Renal pelvis (tissue), 12 donors: ENCODE measurements at places on chromosomes 1 and 21. TPM values are rescaled to one million over a fixed set of nuclear protein-coding genes. Genes with fewer than 3 reads are reported as not detected.

DNA sequence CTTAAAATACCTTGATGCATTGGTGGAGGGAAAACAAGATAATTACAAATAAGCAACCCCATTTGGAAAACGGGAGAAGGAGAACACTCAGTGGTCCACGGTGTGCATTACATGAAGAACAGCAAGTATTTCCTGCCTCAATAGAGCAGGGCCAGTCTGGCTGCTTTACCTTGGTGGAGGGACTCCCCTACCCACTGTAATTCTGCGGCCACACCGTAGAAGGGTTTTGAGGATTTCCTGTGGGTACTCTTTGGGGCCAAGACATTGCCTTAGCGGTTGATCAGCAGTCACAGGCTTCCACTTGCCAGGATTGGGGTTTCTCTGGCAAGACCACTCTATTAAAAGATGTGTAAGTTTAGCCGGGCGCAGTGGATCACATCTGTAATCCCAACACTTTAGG, 16.3 kb upstream of the TMEM54 start:
- DNase-seq, result no peak

- DNase-seq, result no peak
Measured at GRCh38 chr1:112304612-112305011, 91.4 kb upstream of the CTTNBP2NL start.

DNA sequence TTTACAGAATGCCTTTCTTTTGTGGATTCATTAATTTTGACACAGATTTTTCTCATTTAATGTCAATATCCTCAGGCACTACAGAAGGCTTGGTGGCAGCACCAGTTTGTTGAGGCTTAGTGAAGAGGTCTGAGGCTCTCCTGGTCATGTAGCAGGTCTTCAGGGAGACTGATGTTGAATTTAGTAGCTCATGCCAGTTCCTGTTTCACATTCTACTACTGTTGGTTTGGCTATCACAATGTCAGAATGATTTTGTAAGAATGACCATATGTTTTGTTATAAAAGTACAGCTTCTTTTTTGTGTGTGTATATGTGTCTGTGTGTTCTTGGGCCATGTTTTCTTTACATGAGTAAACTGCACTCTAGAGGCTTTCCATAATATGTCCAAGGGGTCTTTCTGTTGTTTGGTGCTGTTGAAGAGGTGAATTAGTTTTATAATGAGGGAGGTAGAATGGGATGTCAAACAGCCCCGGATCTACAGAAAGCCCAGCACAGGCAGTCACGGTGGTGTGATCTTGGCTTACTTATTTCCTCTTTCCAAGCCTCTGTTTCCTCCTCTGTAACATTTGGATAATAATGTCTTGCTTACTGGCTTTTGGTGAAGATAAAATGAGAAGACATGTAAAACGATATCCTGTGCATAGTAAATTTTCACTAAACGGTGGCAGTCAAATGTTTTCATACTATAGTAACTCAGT, 32.0 kb downstream of the C1orf21 start:
- DNase-seq, result no peak

- no peak for DNase-seq
Measured at GRCh38 chr1:34839526-34840305, 19.8 kb downstream of the SMIM12 start.

GRCh38 chr1:244393604-244394176, 58.0 kb downstream of the ADSS2 start:
- no peak for DNase-seq

ORC1 gene
- 7.5 TPM for polyA plus RNA-seq
